ENCODE measurements at places on chromosomes 3 and 15. TPM values are rescaled to one million over a fixed set of nuclear protein-coding genes. Genes with fewer than 3 reads are reported as not detected.

- no peak for DNase-seq
Measured at GRCh38 chr15:27768732-27769475, 330.2 kb downstream of the OCA2 start.

DNA sequence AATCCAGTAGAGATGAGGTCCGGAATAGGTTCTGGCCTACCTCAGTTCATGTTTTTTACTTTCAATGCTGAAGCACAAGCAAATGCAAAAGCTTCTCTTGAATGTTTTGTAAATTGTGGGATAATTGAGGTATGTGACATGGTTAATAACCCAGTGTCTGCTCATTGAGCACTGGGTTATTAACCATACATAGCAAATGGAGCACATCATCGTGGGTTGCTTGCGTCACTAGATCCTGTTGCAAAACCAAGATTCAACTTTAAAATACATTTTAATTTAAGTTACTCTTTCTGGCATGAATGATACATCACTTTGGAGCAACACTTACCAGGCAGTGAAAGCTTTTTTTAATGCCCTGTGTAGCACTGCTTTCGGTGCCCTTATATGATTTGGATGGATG lies 165.6 kb downstream of the IGF1R start:
- no peak for DNase-seq

The MAGI1 gene
- 63.5 TPM for total RNA-seq

The CLCN2 gene
- 53.2 TPM for total RNA-seq

- no peak for DNase-seq
Measured at GRCh38 chr3:143145906-143146305, 26.3 kb downstream of the CHST2 start.

DNA sequence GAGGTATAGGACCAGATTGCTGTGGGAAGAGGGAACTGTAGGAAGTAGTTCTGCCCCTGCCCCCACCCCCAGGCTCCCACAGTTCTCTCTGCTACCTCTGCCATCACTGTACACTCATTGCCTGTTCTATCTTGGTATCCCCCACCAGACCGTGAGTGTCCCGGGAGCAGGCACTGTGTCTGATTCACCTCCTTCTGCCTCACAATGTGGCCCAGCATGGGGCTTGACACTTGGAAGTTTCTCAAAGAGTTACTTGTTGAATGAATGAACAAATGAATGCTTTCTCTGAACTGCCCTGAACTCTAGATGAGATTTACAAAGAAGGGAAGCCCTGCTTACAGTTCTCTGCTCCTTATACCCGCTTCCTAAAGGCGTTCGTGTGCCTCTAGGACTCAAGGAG lies 27.1 kb upstream of the PIK3CB start:
- DNase-seq, result no peak
